ENCODE measurements at places on chromosomes 4 and X.

- no peak for DNase-seq
Observed at GRCh38 chr4:2728806-2729532, 27.2 kb downstream of the TNIP2 start.

- no peak for DNase-seq
Observed at GRCh38 chr4:102564399-102565059, 63.4 kb downstream of the NFKB1 start.

GRCh38 chrX:23386260-23386659, 51.6 kb downstream of the PTCHD1 start:
- DNase-seq = no peak

DNA sequence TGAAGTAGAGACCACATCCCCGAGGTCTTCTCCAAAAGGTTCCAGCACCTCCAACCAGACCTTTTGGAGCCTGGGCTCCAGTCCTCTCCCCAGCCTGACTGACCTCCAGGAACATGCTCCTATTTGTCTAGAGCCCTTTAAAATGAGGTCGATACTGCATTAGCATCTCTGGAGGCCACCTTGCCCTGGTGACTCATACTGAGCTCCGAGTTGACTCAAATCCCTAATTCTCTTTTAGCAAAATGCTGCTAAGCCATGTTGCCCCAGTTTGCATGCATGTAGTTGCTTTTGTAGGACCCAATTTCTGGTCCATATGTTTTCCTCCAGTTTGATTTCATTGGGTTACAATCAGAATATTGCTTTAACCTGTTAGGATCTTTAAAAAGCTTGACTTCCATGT, 43.5 kb upstream of the CITED1 start:
- DNase-seq = no peak

- no peak for DNase-seq
Observed at GRCh38 chr4:185734214-185734613, 77.8 kb downstream of the SORBS2 start.

GRCh38 chr4:114598191-114599121, at the start of gene UGT8:
Gene UGT8 (plus strand): TSS chr4:114598807. CDS start chr4:114622881, 24,074 bp downstream.
- DNase-seq = peak; percentile 47

- no peak for DNase-seq
Observed at GRCh38 chrX:149641835-149642234, 10.2 kb upstream of the TMEM185A start.

DNA sequence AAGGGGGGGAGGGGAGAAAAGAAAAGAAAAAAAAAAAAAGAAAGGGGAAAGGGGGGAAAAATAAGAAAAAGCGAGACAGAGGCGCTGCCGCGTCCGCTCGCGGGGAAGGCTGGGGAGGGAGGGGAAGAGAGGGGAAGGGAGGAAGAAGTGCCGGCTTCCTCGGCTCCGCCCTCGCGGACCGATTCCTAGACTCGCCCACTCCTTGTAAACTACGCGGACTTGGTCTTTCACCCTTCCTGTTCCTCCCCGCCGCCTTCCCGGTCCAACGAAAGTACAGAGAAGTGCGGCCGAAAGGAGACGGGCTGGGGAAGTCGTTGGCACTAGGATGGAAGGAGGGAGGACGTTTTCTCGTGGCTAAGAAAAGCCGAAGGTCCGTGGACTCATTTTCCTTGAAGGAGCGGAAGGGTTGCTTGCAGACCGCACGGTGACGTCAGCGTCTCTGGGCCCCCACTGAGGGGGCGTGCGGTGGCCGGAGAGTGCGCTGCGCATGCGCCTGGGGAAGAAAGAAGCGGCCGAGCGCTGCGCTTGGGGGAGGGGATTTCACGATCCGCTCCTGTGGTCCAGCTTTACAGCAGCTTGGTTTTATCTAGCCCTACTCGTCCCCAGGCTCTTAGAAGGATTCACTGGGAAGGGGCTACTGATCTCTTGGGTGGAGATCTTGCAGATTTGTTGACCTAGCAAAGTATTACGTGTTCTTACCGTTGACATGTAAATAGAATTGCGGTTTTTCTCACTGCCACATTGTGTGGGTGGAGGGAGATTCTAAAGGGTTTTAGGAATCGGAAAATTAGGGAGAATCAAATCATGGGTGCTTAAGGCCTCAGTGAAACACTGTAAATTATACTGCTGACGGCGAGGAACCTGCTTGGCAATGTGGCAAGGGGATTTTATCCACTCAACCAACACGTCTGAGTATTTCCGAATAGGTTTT, at the start of gene CCNI:
Gene CCNI, minus strand, starts transcription at position 121 of the 931 bp plus-strand sequence. CDS start 9,627 bp downstream, outside the sequence.
- peak; percentile 94 for DNase-seq

- DNase-seq = no peak
Observed at GRCh38 chr4:40280586-40280985, 54.5 kb upstream of the CHRNA9 start.

All from progenitor cell of endocrine pancreas (in vitro differentiated cells).